ENCODE measurements at places on chromosomes 4 and X. TPM values are rescaled to one million over a fixed set of nuclear protein-coding genes. Genes with fewer than 3 reads are reported as not detected.

DNA sequence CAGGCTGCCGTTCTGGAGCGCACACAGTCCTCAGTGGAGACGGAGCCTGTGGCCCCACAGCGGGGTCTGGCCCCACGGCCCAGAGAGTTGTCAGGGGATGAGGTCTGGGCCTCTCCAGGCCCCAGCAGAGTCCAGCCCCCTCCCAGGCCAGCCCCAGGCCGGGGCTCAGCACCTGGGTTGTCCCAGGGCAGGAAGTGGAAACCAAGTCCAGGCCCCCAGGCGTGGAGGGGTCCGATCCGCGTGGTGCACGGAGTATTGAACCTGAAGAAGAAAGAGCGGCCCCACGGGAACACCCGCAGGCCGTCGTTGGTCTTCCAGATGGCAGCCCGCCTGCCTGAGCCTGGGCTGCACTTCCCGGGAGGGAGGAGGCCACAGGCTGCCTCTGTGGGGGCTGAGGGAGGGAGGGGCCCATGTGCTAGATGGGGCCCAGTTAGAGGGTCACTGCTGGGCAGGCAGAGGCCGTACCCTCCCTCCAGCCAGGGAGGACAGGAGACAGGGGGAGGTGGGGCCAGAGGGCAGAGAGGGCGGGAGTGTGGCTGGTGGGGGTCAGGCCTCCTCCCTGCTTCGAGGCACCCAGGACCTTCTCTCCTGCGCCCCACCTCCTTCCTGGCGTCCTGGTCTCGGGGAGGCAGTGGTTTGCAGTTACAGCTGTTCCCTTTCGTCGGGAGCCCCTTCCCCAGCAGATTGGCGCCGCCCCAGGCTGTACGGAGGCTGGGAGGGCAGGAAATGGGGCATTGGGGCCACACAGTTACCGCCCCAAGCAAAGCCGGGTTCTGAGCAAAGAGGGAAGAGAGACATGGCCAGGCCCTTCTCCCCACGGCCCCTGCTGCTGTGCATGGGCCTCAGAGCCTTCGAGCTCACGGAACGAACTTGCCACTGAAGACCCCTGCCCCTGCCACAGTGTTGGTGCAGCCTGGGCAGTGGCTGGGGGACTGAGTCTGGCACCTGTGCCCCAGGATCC is 8.1 kb downstream of the HGFAC start:
- no peaks in the 10 kb centered on the region for H3K36me3 ChIP-seq
- H3K4me3 ChIP-seq = no peak overlapping the region
- no peak overlapping the region for H3K27ac ChIP-seq
- no peaks in the 10 kb centered on the region for H3K4me1 ChIP-seq
- no peak for DNase-seq
- peaks cover 6% of the 10 kb centered on the region for H3K27me3 ChIP-seq

GRCh38 chr4:32499171-32499570 is 1779.0 kb downstream of the PCDH7 start:
- no peaks in the 10 kb centered on the region for H3K4me1 ChIP-seq
- no peaks in the 10 kb centered on the region for H3K27me3 ChIP-seq
- H3K27ac ChIP-seq = no peak overlapping the region
- no peak for DNase-seq
- no peak overlapping the region for H3K4me3 ChIP-seq
- no peaks in the 10 kb centered on the region for H3K36me3 ChIP-seq

The RHOXF2B gene
- total RNA-seq = not detected

- no peak for DNase-seq
- H3K4me3 ChIP-seq = no peak overlapping the region
- no peak overlapping the region for H3K27ac ChIP-seq
Measured at GRCh38 chr4:41145571-41146078, 68.7 kb downstream of the APBB2 start.

GRCh38 chrX:13194291-13195103 is 125.4 kb downstream of the ATXN3L start:
- no peaks in the 10 kb centered on the region for H3K27me3 ChIP-seq
- H3K27ac ChIP-seq = no peak overlapping the region
- no peaks in the 10 kb centered on the region for H3K36me3 ChIP-seq
- no peaks in the 10 kb centered on the region for H3K4me1 ChIP-seq

DNA sequence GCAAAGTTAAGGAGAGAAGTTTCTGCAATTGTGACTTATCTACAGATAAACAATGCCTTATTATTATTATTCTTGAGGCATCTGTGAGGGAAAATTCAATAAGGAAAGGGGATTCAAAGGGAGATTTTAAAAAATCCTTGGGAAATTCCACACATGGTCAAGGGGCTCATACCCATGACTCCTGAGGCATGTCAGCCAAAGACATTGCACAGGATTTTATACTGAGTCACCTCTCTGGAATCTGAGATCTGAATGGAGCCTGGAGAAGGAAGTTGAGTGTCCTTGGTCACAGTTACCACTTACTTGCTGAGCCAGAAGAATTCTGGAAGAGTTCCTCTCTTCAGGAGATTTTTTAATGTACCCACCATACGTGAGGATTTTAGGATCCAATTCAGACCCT is 14.4 kb upstream of the CXCL8 start:
- H3K27ac ChIP-seq = no peak overlapping the region
- H3K27me3 ChIP-seq = no peaks in the 10 kb centered on the region
- no peaks in the 10 kb centered on the region for H3K4me1 ChIP-seq

The JAKMIP1 gene
- 41.7 TPM for total RNA-seq

DNA sequence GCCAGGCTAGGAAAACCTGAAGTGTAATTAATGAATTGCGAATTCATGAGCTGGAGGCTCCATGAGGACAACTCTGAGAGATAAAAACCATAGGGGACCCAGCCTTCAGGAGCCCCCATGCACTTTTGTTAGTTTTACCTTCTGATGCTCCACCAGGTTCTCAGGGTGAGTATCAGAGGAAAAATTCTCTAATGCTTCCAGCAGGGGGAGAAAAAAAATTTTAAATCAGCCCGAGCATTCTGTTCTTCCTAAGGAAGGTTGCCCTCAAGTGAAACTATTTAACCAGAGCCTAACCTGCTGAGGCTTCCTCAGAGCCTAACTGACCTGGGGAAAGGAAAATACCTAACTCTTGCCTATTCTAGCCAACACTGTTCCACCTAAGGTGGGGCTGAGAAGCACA is 552.6 kb downstream of the PPARGC1A start:
- no peaks in the 10 kb centered on the region for H3K27me3 ChIP-seq
- no peak overlapping the region for H3K4me3 ChIP-seq
- DNase-seq = no peak
- no peaks in the 10 kb centered on the region for H3K36me3 ChIP-seq
- H3K4me1 ChIP-seq = peaks cover 12% of the 10 kb centered on the region

- no peak overlapping the region for H3K4me3 ChIP-seq
- H3K27ac ChIP-seq = no peak overlapping the region
- no peaks in the 10 kb centered on the region for H3K36me3 ChIP-seq
- no peak for DNase-seq
- H3K27me3 ChIP-seq = peaks cover 12% of the 10 kb centered on the region
Measured at GRCh38 chr4:76106442-76106841, 31.9 kb downstream of the ART3 start.

The IL3RA gene
- 2.8 TPM for total RNA-seq
